Bronchial epithelial cell (primary cell): ENCODE measurements at places on chromosomes 3 and 15. TPM values are rescaled to one million over a fixed set of nuclear protein-coding genes. Genes with fewer than 3 reads are reported as not detected.

Gene FBXW12
- not detected in 2 replicates for total RNA-seq

Gene ARMC8
- total RNA-seq = 29.5 and 33.0 TPM in 2 replicates

Gene SST
- not detected in 2 replicates for total RNA-seq

Gene MME
- 16.9 and 25.3 TPM in 2 replicates for total RNA-seq

Gene GALNT15
- 0.53 TPM in 1 of 2 replicates, not detected in the other for total RNA-seq
